ENCODE measurements at places on chromosomes 5 and 9.

DNA sequence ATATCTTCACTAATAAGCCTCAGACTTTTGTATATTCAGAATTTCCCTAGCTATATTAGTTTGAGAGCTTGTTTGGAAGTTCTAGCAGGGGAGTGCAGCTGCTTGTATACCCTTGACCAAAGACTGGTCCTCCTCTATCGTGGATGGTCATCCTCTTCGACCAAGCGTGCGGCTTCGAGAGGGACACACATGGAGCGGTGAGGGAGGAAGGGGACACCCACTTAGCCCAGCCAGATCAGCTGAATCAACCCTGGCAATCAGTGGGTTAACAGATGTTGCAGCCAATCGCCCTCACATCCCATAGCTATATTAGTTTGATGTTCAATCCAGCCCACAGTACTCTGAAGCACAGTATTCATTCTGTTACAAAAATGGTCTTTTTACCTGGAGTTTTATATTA is 3.2 kb downstream of the CAVIN4 start:
- DNase-seq: no peak

GRCh38 chr5:116453988-116454411 is 120.6 kb downstream of the SEMA6A start:
- no peak for DNase-seq

- DNase-seq: no peak
Measured at GRCh38 chr9:19255821-19256220, 25.3 kb downstream of the DENND4C start.

GRCh38 chr5:79612667-79613198 is 492 bp downstream of the TENT2 start:
- no peak for DNase-seq

- DNase-seq: no peak
Measured at GRCh38 chr9:83327323-83327722, 210.9 kb downstream of the FRMD3 start.

DNA sequence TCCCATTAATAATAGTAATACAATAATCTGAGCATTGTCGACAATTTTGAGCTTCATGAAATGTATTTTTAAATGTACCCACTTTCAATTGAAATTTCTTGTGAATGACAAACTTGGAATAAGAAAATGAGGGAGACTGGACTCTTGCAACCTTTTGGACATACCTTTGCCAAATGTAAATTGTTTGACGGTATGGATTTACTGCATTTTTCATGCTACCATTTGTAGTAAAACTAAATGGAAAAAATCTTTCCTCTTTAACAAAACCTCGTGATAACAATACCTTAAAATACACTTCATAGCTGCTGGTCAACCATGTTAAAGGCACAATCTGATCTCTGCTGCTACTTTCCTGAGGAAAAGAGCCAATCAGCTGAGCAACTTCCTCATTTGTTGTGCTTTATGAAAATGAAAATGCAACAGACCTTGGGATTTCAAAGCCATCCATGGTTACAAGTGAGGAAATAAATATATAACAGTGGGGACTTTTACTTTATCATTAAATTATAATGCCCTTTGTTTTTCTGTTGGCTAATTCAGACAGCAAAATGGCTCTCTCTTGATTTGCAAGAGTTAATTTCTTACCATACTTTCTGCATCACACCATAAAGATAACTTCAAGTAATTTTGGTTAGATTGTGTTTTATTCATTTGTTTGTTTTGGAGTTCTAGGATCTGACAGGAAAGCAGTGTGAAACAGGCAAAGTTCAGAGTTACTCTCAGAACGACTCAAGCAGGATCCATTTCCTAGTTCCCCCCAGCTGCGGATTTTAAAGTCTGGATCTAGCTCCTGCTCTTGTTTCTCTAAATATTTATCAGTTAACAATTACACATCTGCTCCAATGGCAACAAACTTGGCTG is 1.1 kb downstream of the ALDH1A1 start:
- no peak for DNase-seq

DNA sequence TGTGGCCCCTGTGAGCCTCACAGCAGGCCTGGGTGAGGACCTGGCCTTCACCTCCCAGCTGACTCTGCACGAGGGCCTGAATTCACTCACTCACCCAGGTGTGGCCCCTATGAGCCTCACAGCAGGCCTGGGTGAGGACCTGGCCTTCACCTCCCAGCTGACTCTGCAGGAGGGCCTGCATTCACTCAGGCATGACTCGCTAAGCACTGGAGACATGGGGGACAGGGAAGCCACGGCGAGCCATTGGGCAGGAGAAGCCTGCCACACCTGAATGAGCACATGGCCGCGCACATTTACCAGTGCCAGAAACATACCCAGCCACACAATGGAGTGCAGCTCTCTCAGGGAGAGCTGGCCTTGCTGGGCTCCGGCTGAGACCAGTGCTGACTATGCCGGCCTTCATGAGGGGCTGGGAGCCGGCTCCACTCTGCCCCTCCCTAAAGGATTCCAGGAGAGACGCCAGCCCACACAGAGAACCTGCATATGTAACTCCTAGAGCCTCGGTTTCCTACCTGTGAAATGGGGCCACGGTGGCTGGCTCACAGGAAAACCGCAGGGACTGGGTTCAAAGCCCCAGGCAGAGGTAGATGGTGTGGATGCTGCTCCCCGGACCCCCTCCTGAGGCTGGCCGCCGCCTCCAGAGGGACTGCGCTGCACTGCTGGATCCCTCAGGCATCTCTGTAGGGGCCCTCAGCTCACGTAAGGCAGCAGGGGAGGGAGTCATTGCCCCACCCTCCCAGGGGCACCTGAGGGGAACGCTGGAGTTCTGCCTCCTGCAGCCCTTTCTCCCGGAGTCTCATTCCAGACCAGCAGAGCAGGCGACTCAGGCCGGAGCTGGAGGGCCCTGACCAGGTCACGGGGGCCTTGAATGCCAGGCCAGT is 7.2 kb downstream of the ADAMTS2 start:
- no peak for DNase-seq

DNA sequence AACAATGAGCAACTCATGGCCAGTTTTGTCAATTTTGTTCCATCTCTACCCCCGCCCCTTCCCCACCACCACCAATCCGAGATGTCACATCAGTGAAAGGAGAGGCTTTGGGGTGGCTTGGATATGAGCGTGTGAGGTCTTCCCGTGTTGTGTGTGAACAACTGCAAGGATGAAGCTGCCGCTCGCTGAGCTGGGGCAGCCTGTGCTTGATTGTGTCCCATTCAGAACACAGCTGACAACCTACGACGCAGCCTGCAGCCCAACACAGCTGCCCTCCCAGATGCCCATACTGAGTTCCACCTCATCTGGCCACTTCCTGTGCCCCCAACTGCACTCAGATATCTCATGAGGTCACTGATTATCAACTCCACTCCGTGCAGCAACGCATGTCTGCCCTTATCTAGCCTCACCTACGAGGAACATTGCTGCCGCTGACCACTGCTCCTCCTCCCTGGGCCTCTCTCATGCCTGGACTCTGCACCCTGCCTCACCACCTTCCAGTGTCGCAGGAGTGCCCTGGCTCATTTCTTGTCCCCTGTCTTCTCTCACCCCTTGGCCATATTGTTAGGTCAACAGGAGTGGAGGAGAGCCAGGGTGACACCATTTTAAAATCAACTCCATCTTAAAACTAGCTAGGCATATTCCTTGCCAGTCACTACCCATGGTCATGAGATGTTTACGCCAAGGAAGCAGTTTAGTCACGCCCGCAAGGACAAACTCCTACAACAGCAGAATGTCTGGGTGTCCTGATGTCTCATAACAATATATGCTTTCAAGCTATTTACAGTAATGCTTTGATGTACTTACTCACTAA is 7.3 kb upstream of the IL4 start:
- DNase-seq: no peak

DNA sequence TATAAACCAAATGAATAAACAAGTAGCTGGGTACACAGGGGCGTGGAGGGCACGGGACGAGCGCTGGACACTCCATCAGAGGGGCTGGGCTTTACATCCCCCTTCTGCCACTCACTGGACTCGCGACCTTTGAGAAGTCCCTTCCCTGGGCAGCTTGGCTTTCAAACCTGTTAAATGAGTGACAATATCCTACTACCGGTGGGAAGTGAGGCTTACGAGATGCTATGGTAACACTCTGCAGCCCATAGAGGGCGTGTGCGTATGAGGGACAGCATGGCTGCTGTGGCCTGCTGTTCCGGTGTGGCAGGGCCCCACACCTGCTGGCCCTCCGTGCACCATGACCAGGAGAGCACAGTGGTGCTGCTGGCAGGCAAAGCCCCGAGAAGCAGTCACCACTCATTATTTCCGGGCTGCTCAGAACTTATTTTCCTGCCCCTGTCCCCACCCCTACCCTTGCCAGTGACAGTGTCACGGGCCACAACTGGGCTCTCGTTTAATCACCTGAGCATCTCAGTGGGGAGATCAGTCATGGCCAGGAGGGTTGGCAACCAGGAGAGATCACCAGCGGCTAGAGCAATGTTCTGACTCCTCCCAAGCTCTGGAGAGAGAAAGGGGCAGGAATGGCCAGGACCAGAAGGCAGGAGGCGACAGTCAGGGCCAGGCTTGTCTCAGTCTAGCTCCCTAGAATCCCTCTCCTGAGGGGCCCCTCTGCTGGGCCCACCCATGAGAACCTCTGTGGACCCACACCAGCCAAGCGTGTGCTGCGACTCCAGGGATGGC is 10.5 kb downstream of the CLTB start:
- DNase-seq: no peak

- DNase-seq: no peak
Measured at GRCh38 chr5:9930156-9930555, 300.0 kb upstream of the TAS2R1 start.

DNA sequence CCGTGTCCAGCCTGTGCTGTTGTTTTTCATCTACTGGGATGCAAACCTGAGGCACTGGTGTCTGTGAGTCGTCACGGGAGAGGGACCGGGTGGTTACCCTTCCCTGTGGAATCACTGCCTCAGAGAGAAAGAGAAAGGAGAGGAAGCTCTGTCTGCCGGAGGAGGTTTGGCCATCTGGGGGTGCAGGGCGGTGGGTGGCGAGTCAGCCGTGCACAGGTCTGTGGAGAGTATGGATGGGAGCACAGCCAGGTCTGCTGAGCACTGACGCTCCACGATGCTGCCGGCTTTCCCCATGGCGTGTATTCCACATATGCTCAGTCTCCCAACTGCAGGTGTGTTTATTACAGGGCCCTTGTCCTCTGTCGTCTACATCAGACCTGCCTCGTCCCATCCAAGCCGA is 395.2 kb upstream of the IRX4 start:
- no peak for DNase-seq

DNA sequence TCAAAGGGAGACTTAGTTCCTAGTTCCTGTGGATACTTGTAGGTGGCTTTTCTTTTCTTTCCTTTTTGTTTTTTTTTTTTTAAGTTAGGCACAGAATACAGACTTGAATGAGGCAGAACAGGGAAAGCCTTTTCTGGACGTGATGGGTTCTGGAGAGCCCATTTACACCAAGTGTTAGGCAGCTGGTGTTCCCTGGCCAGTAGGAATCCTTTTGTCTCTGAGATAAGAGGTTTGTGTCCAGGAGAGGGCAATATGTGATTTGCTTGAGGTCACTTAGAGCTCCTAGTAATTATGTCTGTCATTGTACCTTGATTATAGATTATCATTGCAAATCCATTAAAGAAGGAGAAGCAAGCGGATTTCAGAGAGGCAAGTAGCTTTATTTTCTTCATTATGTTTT is 9.1 kb downstream of the MEGF10 start:
- no peak for DNase-seq

GRCh38 chr5:16617274-16617968 is 624 bp upstream of the RETREG1 start:
- peak; percentile 45 for DNase-seq

GRCh38 chr9:3733039-3733408 is 207.2 kb upstream of the RFX3 start:
- no peak for DNase-seq

DNA sequence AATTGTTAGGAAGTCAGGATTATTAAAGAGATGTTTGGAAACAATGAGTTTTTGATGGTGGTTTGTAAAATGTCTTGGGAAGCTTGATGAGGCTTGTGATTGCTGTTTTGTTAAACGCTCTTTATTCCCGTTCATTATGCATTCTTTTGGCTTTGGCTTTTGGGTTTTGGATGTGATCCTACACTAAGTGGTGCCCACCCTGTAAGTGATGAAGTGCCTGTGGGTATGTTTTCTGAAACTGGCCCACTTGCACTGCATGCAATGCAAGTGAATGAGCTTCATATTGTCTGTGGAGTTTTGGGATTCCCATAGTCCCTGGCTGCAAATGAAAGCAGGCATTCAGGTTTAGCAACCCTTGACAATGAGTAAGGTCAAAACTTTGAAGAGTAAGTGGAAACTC is 1035.5 kb upstream of the WWC1 start:
- DNase-seq: no peak

DNA sequence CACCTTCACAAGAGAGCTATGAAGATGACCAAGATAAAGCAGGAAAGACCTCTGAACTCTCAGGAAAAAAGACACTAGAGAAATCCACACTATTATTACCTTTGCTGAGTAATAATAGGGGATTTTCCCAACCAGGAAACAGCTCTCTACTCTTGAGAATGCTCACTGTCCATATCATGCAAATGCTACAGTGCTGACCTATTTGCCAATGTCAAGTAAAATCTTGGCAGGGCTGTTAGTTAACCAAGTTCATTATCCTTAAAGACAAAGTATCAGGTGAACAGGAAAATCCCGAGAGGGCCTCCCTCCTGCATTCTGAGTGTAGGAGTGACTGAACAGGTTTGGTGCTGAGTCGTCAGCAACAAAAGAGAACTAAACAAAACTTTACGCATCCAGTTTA is 306.6 kb downstream of the ACTL7B start:
- no peak for DNase-seq

- no peak for DNase-seq
Measured at GRCh38 chr9:131464354-131465000, 38.2 kb upstream of the POMT1 start.

- DNase-seq: no peak
Measured at GRCh38 chr9:137813167-137813566, 64.4 kb upstream of the CACNA1B start.

DNA sequence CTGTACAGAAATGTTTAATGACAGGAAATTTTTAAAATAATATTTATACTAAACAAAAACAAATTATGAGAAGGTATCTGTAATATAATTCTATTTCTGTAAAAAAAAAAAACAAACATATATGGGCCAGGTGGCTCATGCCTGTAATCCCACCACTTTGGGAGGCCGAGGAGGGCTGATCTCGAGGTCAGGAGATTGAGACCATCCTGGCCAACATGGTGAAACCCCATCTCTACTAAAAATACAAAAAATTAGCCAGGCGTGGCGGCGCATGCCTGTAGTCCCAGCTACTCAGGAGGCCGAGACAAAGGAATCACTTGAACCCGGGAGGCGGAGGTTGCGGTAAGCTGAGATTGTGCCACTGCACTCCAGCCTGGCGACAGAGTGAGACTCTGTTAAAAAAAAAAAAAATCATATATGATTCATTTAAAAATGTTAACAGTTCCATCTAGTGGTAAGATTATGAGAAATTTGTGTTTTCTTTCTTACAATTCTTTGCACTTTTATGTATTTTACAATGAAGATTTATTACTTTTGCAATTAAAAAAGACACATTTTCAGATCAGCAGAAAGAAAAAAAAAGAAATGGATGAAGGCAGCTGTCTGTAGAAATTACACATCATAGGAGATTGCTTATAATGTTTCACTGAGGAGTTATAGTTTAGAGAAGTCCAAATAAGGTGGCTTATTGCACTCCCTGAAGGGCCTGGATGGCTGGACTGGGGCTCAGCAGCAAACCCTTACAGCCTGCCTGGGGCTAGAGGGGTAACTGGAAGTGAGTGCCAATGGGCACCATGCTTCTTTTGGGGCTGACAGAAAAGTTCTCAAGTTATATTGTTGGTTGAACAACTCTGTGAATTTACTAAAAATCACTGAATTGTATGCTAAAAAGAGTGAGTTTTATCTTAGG is 20.3 kb downstream of the C9orf153 start:
- DNase-seq: no peak

Measured in activated naive CD4-positive, alpha-beta T cell treated with Interleukin-2 at 50 U/mL for 16 hours (primary cell).